ENCODE measurements at places on chromosomes 3 and 15. TPM values are rescaled to one million over a fixed set of nuclear protein-coding genes. Genes with fewer than 3 reads are reported as not detected.

Gene KCNMB2
- 22.9 TPM for total RNA-seq

Gene TEX9
- total RNA-seq = 22.4 TPM

Gene DAZL
- not detected for total RNA-seq

Gene PLSCR2
- total RNA-seq = 0.22 TPM

Gene SPPL2A
- 111 TPM for total RNA-seq

Gene CSPG4
- 19.7 TPM for total RNA-seq

Gene CA12
- 7.5 TPM for total RNA-seq

Gene CMTM7
- 7.1 TPM for total RNA-seq

Gene UROC1
- total RNA-seq = not detected

Gene LMCD1
- total RNA-seq = 12.5 TPM

Gene ARID3B
- total RNA-seq = 5.0 TPM

Gene FANCI
- total RNA-seq = 22.5 TPM

Gene KBTBD13
- total RNA-seq = not detected

Gene HTR3D
- total RNA-seq = not detected

Gene KIF7
- total RNA-seq = 11.2 TPM

Gene RTP3
- not detected for total RNA-seq

Gene TMEM62
- total RNA-seq = 14.8 TPM

Gene FETUB
- not detected for total RNA-seq

Gene RBP2
- not detected for total RNA-seq

Gene NAALADL2
- 19.1 TPM for total RNA-seq

Gene CHD2
- 105 TPM for total RNA-seq

Gene ZNF385D
- 32.1 TPM for total RNA-seq

Gene HIGD1A
- total RNA-seq = 200 TPM

Gene CLDN16
- 0.39 TPM for total RNA-seq

Gene FRMD4B
- 66.7 TPM for total RNA-seq

Data from spinal cord (tissue), 10 donors.